Skeletal muscle tissue (tissue), 5 donors: ENCODE measurements at places on chromosomes 2 and 18. TPM values are rescaled to one million over a fixed set of nuclear protein-coding genes. Genes with fewer than 3 reads are reported as not detected.

Gene MFSD6
- total RNA-seq: 8.4 TPM

Gene COL5A2
- 404 TPM for total RNA-seq

Gene OTX1
- not detected for total RNA-seq

Gene TWIST2
- 6.8 TPM for total RNA-seq

Gene EML6
- total RNA-seq: 10.4 TPM

Gene POTEJ
- not detected for total RNA-seq

Gene MRO
- total RNA-seq: 3.1 TPM

Gene LIMS2
- total RNA-seq: 5.7 TPM

Gene IL18RAP
- total RNA-seq: 2.6 TPM
